Thyroid gland (tissue), 4 donors: ENCODE measurements at places on chromosomes 6 and 20.
A peak's percentile ranks its signal among the peaks of the same experiment; 100 is the strongest.

DNA sequence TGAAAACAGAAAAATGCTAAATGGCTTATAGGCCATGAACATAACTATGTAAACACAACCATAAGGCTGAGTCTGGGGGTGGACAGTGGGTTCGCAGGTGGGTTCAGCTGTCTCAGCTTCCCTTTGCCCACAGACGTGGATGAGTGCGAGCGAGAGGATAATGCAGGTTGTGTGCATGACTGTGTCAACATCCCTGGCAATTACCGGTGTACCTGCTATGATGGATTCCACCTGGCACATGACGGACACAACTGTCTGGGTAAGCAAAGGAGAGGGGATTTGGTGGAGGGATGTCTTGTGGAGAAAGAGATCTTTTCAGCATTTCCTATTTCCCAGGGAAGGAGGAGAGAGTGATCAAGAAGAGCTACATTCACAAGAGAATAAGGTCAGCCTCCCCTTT is 14.7 kb downstream of the SCUBE3 start:
- no peak for DNase-seq

DNA sequence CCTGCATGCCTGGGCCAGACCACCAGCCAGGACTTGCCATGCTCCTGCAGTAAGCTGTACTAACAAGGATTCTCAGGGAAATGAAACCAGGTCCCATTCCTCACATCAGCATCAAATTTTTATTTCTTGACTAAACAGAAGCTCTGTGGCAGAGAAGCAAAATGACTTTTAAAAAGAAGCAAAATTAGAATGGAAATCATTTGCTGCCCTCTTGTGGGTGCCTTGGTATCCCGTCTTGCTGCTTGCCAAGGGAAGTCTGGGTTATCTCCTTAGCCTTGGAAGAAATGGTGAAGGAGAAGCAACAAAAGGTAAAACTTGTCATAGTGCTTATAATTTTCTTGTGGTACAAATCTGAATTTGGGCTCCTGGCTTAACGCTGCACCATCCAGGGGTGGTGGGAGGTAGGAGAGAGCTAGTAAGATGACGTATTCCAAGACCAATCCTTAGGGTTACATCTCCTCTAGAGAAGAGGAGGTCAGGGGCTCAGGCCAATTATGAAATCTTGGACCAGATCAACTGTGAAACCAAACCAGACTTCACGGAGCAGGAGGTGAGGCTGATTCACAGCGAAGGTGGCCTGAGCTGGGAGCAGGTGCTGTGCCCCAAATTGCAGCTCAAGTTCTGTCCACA is 107.5 kb downstream of the FAXC start:
- peak; percentile 55 for DNase-seq

- DNase-seq, result no peak
These were observed 196.1 kb downstream of the LRFN2 start for GRCh38 chr6:40391086-40391485.

GRCh38 chr6:136551103-136551502 is 881 bp upstream of the MAP7 start:
- DNase-seq, result peak; percentile 47

- DNase-seq, result no peak
These were observed 1110.3 kb upstream of the MAP3K7 start for GRCh38 chr6:91697010-91697695.

- no peak for DNase-seq
These were observed 272.2 kb upstream of the FLRT3 start for GRCh38 chr20:14609328-14610221.

GRCh38 chr20:49388744-49389143 is 93.7 kb downstream of the KCNB1 start:
- no peak for DNase-seq

- no peak for DNase-seq
These were observed 20.8 kb downstream of the MOXD1 start for GRCh38 chr6:132380358-132381029.

GRCh38 chr6:163721435-163721834 is 306.9 kb downstream of the QKI start:
- no peak for DNase-seq

DNA sequence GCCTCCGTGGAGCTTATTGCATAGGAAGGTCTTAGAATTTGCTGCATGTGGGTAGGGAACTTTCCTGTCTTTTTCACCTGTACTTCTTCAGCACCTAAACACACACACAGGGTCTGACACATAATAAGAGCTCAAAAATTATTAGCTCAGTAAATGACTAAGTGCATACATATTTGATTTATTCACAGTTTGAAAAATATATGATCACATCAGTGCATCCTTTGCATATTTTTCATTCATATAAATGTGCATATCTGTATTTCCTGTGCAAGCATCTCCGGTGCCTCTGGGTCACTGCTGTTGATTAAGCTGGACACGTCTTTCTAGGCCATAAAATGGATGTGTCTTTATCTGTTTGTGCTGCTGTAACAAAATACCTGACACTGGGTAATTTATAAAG is 234.7 kb downstream of the UST start:
- no peak for DNase-seq

DNA sequence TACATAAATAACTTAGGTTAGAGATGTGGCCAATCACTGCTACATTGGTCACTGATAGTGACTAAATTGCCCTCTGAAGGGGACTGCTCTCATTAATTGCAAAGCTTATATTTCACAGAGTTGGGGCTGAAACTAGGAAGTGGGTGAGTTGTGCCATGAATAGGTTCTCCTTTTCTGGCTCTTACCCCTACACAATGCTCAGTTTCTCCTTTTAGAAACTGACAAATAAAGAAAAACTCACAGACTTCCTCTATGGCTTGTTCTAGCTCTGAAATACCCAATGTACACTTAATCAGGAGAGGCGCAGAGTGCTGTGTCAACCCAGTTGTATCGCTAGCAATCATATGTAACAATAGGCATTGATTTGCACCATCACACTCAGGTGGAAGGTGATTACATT is 41.2 kb upstream of the PROKR2 start:
- DNase-seq, result no peak

DNA sequence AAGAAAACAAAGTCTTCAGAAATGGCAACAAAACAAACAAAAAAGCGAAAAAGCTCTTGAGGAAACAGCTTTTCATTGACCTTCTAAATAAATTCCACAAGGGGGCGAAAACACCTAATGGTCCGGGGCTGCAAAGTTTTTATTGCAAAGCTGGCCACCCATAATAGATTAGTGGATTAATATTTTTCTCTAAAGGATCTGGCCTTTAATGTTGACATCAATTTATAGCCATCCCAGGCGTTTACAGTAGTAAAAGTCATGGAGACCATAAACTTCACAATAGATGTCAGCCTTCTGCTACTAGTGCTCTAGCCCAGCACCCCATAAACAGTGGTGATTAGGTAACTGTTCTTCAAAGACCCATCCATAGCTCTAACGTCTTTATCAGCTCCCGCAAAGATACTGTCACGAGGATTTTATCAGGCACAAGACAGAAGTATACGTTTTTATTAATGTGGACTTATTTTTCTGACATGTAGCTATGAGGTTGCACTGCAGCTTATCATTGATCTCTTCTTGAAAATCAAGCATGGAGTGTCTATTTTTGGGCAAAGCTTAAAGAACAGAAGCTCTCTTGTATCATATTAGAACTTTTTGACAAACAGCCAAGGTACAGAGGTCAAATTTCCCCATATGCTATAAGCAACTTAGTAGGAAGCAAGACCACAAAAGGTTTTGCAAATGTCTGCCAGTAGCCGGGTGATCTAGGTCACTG is 4.7 kb downstream of the CITED2 start:
- peak; percentile 39 for DNase-seq

- no peak for DNase-seq
These were observed 84.0 kb upstream of the B3GAT2 start for GRCh38 chr6:71040841-71041240.

DNA sequence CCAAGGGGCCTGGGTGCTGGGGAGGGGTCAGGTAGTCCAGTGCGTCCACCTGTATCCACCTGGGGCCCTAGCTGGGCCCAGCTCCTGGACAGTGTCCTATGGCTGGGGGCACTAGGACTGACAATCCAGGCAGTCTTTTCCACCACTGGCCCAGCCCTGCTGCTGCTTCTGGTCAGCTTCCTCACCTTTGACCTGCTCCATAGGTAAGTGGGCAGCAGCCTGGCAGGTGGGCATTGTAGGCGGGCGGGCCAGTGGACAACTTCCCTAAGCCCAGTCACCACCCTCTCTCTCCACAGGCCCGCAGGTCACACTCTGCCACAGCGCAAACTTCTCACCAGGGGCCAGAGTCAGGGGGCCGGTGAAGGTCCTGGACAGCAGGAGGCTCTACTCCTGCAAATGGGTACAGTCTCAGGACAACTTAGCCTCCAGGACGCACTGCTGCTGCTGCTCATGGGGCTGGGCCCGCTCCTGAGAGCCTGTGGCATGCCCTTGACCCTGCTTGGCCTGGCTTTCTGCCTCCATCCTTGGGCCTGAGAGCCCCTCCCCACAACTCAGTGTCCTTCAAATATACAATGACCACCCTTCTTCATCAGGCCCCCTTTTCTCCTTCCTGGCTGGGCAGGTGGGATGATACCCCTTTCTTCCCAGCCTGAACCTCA is 584 bp downstream of the C20orf141 start:
- DNase-seq, result no peak

GRCh38 chr20:5230544-5230943 is 86.2 kb downstream of the PROKR2 start:
- DNase-seq, result no peak

DNA sequence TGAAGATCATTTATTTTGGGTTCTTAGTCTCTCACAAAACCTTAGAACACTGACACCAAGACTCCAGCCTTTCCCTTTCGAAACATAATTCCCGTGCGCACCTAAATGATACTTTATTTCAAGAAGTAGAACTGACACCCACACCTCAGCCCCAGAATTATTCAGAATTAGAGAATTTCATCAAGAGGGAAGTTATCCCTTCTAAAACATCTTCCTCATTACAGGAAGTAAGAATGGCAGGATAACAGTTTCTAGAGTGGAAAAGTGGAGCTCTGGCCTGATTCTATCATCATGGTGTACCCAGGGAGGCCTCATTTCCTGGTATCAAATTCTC is 1.4 kb upstream of the SRXN1 start:
- no peak for DNase-seq

GRCh38 chr6:57147401-57147800 is 24.7 kb upstream of the BAG2 start:
- DNase-seq, result no peak

- DNase-seq, result no peak
These were observed 16.3 kb downstream of the MAP1LC3A start for GRCh38 chr20:34574861-34575260.

DNA sequence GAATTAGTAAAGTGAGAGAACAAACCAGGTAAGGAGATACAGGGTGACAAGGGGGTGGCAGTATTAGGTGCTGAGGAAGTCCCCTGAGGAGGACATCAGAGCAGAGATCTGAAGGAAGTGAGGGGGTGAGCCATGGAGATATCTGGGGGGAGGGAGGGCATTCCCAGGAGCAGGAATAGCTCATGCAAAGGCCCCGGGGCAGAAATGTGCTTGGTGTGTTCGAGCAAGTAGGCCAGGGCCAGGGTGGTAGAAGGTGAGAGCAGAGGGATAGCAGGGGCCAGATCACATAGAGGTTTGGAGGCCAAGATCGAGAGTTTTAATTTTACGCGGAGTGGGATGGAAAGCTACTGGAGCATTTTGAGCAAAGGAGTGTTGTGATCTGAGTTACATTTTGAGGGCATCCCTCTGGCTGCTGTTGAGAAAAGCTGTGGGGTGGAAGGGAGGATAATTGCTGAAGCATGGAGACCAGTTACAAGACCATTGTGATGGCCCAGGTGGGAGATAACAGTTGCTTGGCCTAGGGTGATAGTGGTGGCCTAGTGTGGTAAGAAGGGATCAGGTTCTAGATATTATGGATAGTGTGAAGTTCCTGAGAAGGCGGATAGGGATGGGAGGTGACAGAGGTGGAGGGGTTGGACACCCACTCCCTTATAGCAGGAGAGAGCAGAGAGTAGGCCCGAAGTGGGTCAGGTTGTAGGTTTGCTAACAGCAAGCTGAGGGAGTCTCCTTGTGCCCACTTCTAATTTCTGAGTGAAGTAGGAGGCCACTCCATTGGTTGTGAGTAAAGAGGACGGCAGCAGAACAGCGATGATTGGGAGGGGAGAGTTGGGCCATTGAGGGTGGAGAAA is 10.2 kb downstream of the ARFGEF2 start:
- no peak for DNase-seq

DNA sequence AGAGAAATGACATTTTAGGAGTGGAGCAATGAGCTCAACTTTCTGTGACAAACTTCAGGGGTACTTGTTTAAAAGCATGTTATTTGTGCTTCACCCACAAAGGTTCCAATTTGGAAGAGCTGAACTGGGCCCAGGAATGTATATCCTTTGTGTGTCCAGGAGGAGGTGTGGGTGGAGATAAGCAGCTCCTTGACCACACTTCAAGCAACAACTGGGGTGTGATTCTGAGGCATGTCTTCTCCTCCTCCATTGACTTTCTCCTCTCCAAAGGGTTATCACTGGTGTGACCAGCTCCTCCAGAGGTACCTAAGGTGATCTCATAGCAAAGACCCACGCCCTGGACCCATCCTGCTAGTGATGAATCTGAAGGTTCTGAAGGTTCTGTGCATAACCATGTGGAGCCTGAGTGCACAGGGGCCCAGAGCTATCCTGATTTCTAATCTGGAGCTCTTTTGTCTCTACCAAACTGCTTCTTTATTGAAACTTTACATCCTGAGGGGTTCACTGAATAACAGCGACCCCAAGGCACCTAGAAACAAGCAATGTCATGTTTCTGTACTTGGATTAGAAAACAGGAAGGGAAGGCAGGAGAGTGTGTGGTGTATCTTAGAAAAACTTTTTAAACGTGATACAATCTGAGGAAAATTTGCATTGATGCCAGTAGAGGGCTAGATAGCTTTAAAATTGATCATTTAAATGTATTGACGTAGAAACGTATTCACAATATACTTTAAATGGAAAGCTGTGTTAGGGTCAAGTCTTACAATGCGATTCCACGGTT is 60.9 kb upstream of the CD93 start:
- no peak for DNase-seq

DNA sequence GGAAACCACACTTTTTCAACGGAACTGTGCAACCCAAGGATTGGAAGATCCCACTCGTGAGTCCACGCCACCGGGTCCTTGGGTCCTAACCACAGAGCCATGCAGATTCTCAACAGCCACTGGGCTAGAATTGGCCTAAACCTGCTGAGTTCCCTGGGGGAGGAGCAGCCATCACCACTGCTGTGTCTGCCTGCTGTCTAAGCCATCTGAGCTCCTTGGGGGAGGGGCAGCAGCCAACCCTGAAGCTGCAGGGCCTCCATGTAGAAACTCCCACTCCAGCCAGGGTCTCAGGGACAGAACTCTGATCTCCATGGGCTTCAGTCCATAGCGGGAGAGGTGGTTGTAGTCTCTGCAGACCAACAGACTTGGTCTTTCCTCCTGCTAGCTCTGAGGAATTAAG is 154.6 kb upstream of the VGLL2 start:
- DNase-seq, result no peak

GRCh38 chr6:47690791-47691190 is 7.6 kb upstream of the ADGRF4 start:
- no peak for DNase-seq
